Erythroblast (primary cell): ENCODE measurements at places on chromosomes 4 and X.

DNA sequence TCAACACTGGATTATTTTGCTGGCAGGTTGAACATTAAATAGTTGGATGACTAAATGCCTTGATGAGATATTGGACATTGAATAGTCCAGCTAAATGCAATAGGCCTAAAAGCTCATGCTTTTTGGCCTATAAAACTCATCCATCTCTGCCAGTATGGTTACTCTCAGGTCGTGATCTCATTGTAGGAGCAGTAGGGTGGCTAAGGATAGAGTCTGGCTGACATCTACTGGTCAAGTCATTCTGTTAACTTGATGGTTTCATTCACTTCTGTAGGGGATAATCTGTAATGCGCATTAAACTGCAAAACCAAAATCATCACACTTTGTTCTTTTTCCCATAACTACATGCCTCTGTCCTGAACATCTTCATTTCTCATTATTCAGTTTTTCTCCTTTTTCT is 227.0 kb downstream of the DKK2 start:
- peak; percentile 18 for DNase-seq

DNA sequence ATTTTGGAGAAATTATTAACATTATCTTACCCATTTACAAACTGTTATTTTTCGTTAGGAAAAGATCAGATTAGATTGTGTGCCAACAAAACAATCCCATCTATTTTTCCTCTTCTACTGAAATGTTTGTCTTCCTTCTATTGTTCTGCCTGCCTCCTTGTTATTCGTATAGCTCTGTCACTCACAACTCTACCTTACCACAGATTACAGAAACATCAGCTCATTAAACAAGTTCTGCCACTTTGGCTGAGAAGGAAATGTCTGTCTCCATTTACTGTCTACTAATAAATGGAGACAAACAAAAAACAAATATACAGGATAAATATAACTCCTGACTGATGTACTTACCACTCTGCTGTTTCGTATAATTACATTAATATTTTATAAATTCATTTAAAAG is 211.4 kb downstream of the ENOX2 start:
- no peak for DNase-seq

GRCh38 chrX:9558615-9559014 is 93.8 kb downstream of the TBL1X start:
- no peak for DNase-seq

GRCh38 chrX:18949291-18949943 is 34.5 kb downstream of the PHKA2 start:
- DNase-seq = no peak

DNA sequence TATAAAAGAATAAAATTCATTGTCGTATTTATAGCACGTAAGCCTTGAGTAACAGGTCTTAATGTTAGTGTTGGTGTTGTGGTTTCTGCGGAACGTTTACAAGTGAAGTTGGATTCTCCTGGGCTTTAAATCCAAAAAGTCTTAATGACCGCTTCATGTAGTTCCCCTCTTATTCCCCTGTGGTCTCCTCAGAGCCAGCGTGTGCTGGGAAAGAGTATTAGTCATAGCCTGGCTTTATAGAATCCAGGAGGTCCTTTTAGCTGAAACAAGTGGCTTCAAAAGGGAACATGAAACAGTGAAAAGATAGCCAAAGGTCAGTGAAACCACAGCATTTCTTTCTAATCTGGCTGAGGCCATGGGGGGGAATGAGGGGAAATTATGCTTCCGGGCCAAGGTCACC is 79.1 kb downstream of the CLCN4 start:
- no peak for DNase-seq

DNA sequence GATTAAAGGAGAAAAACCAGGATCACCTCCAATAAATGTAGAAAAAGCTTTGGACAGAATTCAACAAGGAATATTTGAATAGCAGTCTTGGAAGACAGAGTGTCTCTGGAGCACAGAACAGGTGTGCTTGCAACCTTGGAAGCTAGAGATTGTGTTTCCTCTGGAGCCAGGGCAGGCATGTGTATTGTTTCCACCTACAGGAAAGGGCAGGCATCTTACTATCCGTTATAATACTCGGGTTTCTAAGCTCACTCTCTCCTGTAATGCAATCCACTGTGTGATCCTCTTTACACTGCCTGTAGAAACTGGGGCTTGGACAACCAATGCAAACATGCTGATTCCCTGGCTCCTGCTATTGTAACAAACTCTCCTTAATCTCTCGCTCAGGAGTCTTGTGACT is 14.4 kb downstream of the CCDC110 start:
- no peak for DNase-seq

GRCh38 chr4:52012651-52013050 is 7.5 kb downstream of the LRRC66 start:
- DNase-seq = no peak

- DNase-seq = no peak
These were observed 132.9 kb downstream of the NKX6-1 start for GRCh38 chr4:84366161-84366560.

DNA sequence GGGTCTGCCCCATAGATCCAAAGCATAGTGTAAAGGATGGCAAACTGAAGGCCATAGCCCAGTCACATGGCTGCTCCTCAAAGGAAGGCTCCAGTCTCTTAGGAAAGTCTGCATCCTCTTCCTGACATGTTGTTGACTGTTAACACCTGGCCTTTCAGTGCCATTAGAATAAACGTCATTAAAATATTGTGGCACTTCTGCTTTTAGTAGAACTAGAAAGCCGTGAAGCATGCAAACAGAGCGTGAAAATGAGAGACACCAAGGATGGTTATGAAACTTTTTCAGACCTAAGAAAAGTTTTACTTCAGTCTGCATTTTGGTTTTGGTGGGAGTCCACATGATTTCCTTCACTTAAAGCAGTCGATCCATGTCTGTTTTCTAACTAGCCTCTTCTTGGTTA is 41.1 kb upstream of the AFF2 start:
- no peak for DNase-seq

DNA sequence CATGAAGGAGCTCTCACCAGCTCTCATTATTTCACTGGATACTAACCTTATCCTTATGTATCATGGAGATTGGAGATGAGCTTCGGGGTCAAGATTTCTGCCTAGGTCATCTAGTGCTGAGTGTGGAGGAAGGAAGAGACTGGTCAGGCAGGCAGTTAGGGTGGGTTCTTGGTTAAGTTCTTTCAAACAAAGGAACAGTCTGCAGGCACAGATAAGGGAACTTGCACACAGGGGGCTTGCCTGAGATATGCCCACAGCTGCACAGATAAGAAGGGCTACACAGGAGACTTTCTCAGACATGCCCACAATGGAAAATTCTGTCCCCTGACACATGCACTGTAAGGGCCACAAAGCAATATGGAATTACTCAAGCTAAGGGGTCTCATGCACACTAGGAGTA is 904.1 kb downstream of the NLGN4X start:
- no peak for DNase-seq

- peak; percentile 68 for DNase-seq
These were observed 54.2 kb downstream of the TMA16 start for GRCh38 chr4:163548481-163549243.

DNA sequence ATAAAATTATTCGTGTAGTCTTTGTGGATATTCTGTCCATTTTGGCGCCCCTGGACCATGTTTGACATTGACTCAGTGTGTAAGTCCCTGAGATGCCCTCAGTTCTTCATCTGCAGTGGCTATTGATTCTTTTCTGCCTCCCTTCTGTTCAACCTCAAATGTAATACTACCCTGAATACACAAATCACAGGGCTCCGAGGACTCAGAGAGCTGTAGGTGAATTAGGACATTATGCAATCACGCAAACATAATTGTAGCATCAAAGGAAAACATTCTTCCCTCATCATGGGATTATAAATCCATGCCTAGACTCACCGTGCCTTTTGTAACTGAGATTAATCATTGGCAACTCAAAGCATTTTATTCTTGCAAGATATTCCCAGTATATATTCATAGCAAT is 161.4 kb upstream of the PACRGL start:
- DNase-seq = no peak

GRCh38 chr4:134057356-134057755 is 144.2 kb downstream of the PABPC4L start:
- DNase-seq = no peak

DNA sequence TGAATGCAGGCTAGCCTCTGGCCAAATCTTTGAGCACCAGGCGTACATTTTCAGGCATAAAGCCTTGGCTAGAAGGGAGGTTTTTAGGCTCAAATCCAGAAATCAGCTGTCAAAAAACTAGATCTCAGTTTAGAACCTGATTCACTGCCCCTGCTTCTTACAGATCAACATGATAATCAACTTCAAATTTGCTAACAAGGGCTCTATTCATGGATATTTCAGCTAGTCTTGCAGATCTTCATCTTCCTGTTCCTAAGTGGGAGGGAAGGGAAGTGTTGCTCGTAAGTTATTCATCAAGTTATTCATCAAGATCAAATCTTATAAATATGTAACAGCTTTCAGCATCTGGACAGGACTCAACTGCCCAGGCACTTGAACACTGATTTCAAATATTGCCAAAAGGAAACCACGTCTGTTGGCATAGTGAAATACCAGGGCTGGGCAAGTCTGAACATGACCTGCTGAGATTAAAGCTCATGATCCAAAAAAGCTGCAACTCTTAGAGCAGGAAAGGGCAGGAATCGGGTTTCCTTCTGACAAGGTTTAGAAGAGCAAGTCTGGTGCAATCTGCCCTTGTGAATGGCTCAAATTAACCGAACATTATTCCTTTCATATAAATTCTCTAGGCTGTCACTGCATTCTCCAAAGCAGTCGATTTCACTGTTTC is 200.3 kb downstream of the PDGFC start:
- DNase-seq = no peak

DNA sequence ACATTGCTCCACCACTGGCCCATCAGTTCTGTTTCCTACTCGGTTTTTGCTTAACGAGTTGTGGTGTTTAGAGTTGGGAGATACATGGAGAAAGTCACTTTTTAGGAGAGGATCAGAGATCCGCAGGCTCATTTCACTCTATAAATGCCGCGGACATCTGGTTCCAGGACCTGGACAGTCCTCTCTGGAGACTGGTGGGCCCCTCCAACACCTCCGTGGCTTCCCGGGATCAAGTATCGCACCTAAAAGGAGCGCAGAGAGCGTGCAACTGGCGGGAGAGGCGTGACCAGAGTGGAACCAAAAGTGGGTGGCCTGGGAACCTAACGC is 9.9 kb upstream of the CLTRN start:
- no peak for DNase-seq

GRCh38 chr4:40243386-40243948 is 46.6 kb downstream of the RHOH start:
- DNase-seq = no peak

GRCh38 chrX:39725928-39726619 is 371.7 kb downstream of the BCOR start:
- no peak for DNase-seq

DNA sequence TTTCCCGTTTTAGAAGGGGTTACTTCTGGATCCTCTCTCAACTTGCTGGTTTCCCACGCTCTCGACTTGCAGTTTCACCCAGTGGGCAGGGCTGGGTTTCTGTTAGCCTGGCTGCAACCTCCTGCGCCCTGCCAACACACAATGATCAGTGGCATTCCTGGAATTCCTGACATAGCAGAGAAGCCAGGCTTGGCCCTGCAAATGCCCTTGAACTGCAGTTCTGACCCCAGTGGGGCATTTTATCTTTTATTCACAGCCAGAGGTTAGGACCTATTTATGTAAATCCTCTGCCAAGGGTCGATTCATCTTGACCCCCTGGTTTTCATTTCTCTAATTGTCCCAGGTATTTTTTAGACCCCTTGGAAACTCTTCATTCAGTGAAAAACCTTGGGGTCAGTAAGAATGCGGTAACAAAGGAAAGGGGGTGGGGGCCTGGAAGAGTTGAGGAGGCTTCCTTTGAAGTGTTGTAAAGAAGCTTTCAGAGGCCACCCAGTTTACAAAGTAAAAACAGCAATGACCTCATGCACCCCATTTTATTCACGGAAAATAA is 217.6 kb downstream of the ZNF674 start:
- no peak for DNase-seq

GRCh38 chrX:118484216-118484903 is 11.3 kb upstream of the DOCK11 start:
- DNase-seq = no peak

- no peak for DNase-seq
These were observed 129.7 kb upstream of the EDNRA start for GRCh38 chr4:147351083-147351787.

- DNase-seq = no peak
These were observed 429.5 kb downstream of the GRID2 start for GRCh38 chr4:92733231-92733630.
